ENCODE measurements at places on chromosomes 2 and 18. TPM values are rescaled to one million over a fixed set of nuclear protein-coding genes. Genes with fewer than 3 reads are reported as not detected.
A peak's percentile ranks its signal among the peaks of the same experiment; 100 is the strongest.

DNA sequence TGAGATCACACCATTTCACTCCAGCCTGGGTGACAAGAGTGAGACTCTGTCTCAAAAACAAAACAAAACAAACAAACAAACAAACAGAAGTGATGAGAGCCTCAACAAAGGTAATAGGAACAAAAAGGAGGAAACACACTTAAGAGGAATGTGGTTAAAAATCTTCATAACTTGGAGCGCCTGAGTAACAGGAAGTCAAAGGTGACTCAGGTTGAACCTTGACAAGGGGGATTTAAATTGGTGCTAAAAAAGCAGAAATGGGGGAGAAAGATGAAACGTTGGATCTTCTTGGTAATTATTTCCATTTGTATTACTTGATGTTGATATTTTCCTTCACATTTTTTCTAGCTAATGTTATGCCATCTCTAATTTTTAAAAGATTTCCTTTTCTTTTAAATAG lies 318.5 kb upstream of the TCF4 start:
- DNase-seq, result no peak
- no peaks in the 10 kb centered on the region for H3K27me3 ChIP-seq
- H3K27ac ChIP-seq, result no peak overlapping the region
- H3K4me1 ChIP-seq, result no peaks in the 10 kb centered on the region
- no peaks in the 10 kb centered on the region for H3K36me3 ChIP-seq

DNA sequence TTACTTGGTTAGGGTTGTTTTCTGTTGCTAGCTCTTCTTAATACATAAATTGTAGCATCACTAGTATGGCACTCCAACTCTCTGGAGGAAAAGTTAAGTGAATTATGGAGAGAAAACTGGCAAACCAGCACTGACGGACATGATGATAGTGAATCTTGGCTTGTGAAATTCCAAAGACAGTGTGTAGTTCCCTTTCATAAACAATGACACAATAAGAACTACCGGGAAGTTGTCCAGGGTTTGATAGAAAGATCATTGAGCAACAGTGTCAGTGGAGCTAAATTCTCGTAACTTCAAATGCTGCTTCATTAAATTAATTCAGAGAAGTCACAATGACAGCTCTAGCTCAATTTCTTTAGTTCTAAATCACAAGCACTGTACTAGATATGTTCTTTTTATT lies 66.5 kb downstream of the RIT2 start:
- no peaks in the 10 kb centered on the region for H3K4me1 ChIP-seq
- H3K36me3 ChIP-seq, result no peaks in the 10 kb centered on the region
- H3K4me3 ChIP-seq, result no peak overlapping the region
- H3K27me3 ChIP-seq, result no peaks in the 10 kb centered on the region
- no peak for DNase-seq
- H3K27ac ChIP-seq, result no peak overlapping the region

- H3K27ac ChIP-seq, result no peak overlapping the region
- no peak for DNase-seq
- no peak overlapping the region for H3K4me3 ChIP-seq
Observed at GRCh38 chr2:193518041-193518817, 1323.5 kb upstream of the TMEFF2 start.

- H3K4me1 ChIP-seq, result no peaks in the 10 kb centered on the region
- H3K4me3 ChIP-seq, result no peak overlapping the region
- H3K27ac ChIP-seq, result no peak overlapping the region
- H3K27me3 ChIP-seq, result no peaks in the 10 kb centered on the region
- DNase-seq, result no peak
Observed at GRCh38 chr2:148979919-148980277, 58.6 kb upstream of the LYPD6B start.

DNA sequence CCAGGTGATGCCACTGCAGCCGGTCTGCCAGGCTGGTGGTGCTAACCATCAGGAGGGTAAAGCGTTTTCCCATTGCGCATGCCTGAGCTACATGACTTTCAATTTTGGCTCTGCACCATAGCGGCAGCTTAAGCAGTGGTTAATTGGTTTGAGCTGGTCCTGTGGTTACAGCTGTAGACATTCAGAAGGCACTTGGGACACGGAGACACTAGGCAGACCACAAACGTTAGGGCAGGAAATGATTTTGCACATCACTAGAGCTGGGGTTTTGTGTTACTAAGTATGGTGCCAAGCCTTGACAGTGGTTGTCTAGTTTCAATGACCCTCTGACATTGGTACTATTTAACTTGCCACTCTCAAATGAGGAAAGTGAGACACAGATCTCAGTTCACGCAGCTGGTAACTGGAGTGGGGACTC lies 28.9 kb upstream of the CNOT11 start:
- H3K27ac ChIP-seq, result no peak overlapping the region
- peak overlapping the region; percentile 17 for H3K4me3 ChIP-seq
- H3K27me3 ChIP-seq, result no peaks in the 10 kb centered on the region
- no peak for DNase-seq
- H3K4me1 ChIP-seq, result peaks cover 12% of the 10 kb centered on the region

- H3K27ac ChIP-seq, result no peak overlapping the region
- no peaks in the 10 kb centered on the region for H3K36me3 ChIP-seq
- DNase-seq, result no peak
Observed at GRCh38 chr18:6979954-6980353, 137.6 kb downstream of the LAMA1 start.

- H3K4me3 ChIP-seq, result no peak overlapping the region
- H3K4me1 ChIP-seq, result no peaks in the 10 kb centered on the region
Observed at GRCh38 chr2:32450851-32451250, 94.0 kb downstream of the BIRC6 start.

DNA sequence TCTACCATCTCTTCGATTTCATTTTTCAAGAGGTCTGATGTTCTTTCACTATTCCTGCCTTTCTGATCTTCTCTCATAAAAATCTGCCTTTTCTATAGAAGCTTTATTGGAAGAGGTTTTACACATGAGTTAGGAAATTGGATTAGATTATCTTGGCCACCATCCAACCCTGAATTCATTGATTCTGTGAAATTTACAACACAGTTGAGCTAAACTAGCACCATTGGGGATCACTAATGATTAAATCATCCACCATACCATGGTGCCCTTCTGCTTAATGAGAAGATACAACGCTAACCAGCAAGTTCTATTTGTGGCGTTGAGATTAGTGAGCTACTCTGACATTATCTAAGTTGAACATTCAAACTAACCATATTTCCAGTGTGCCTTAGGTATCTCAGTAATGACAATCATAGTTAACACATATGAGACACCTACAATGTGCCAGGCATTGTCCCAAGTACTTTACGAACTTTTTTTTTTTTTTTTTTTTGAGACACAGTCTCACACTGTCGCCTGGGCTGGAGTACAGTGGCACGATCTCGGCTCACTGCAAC lies 17.3 kb upstream of the LBH start:
- no peak overlapping the region for H3K27ac ChIP-seq
- H3K27me3 ChIP-seq, result no peaks in the 10 kb centered on the region
- no peak for DNase-seq
- H3K36me3 ChIP-seq, result no peaks in the 10 kb centered on the region
- no peak overlapping the region for H3K4me3 ChIP-seq

- peaks cover 15% of the 10 kb centered on the region for H3K4me1 ChIP-seq
- H3K27ac ChIP-seq, result no peak overlapping the region
- peaks cover 20% of the 10 kb centered on the region for H3K27me3 ChIP-seq
- no peak overlapping the region for H3K4me3 ChIP-seq
- DNase-seq, result no peak
- H3K36me3 ChIP-seq, result no peaks in the 10 kb centered on the region
Observed at GRCh38 chr2:19988600-19988999, 1.3 kb downstream of the WDR35 start.

Gene ASPRV1
- 0.62 TPM for polyA plus RNA-seq

Gene TNS1
- polyA plus RNA-seq, result not detected

Gene PPP1R1C
- polyA plus RNA-seq, result not detected

Gene EPAS1
- polyA plus RNA-seq, result 0.31 TPM

Gene ACMSD
- not detected for polyA plus RNA-seq

Gene HOXD12
- not detected for polyA plus RNA-seq

Gene MEIS1
- polyA plus RNA-seq, result not detected

Gene CYP26B1
- polyA plus RNA-seq, result not detected

Measured in CD4-positive, CD25-positive, alpha-beta regulatory T cell (primary cell).